ENCODE measurements at places on chromosomes 13 and 19.
A peak's percentile ranks its signal among the peaks of the same experiment; 100 is the strongest.

- DNase-seq = no peak
Measured at GRCh38 chr13:24458736-24459135, 53.8 kb downstream of the PARP4 start.

DNA sequence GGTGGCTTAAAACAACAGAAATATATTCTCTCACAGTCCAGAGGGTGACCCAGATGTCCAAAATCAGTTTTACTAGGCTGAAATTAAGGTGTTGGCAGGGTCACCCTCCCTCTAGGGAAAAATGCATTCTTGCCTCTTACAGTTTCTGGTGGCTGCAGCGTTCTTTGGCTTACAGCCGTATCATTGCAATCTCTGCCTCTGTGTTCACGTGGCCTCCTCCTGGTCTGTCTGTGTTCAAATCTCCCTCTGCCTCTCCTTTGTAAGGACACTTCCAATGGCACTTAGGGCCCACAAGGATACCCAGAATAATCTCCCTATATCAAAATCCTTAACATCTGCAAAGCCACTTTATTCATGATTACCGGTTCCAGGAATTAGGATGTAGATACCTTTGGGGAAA is 21.1 kb downstream of the KCTD12 start:
- DNase-seq = no peak

DNA sequence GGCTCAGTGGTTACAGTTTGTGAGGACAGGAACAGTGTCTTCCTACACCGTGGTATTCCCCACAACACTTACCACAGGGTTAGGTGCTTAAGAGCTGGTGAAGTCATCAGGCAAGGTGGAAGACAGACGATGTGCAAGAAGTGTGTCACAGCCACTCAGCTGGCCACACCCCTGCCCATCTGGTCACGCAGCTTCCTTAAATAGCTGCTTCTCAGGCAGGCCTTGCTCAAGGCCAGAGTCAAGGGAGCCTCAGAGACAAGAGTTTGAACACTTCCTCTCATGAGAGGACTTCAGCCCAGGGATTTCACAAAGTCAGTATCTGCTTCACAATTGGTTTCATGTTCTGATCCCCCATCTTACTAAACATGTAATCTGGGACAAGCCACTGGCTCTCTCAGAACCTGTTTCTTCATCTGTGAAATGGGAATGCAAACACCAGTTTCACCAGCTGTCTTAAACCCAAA is 80.3 kb upstream of the FRY start:
- DNase-seq = no peak

DNA sequence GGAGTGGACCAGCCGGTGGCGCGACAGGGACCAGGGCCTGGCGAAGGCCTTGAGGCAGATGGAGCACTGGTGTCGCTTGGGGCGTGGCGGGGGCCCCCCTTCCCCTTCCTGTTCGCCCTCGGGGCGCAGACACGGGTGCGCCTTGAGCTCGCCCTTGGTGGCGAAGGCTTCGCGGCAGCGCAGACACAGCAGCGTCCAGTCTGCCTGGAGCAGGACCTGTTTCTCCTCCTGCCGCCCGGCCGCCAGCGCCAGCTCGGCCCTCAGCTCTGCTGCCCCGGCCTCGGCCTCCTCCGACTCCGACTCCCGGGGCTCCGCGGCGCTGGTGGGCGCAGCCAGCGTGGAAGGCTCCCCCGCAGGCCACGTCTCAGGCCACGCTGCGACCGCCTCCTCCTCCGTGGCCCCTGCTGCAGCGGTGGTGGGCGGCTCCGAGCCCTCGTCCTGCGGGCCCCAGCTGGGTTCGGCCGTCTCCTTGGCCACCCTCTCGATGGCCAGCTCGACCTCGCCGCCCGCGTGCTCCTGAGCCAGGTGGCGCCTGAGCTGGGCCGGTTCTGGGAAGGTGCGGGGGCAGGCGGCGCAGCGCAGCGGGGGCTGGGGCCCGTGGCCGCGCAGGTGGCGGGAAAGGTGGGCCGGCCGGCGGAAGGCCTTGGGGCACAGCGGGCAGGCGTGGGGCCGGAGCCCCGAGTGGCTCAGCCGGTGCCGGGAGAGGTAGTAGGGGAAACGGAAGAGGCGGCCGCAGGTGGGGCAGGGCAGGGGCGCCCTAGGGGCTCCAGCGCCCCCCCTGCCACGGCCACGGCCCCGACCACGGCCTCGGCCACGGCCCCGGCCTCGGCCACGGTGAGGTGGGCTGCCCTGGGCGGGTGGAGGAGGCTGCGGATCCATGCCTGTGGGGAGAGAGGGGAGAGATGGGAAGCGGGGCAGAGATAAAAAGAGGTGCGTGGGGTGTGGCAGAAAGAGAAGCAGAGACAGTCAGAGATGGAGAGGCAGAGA is 1.6 kb downstream of the ZNF579 start:
- DNase-seq = no peak

- DNase-seq = no peak
Measured at GRCh38 chr13:109154546-109154945, 525.1 kb downstream of the MYO16 start.

GRCh38 chr19:43639519-43640423 is at the start of gene CADM4:
Gene CADM4, minus strand, starts transcription at chr19:43639850. Its CDS starts 60 bp downstream, at chr19:43639790.
- DNase-seq = peak; percentile 78

- no peak for DNase-seq
Measured at GRCh38 chr19:31448221-31448657, 99.0 kb upstream of the TSHZ3 start.

Measured in neural progenitor cell (in vitro differentiated cells).